ENCODE measurements at places on chromosomes 3 and 15.
A peak's percentile ranks its signal among the peaks of the same experiment; 100 is the strongest.

- no peak for DNase-seq
Observed at GRCh38 chr3:160278210-160278609, 53.0 kb downstream of the C3orf80 start.

GRCh38 chr3:196741249-196741889, 1.7 kb downstream of the PAK2 start:
- DNase-seq: no peak

DNA sequence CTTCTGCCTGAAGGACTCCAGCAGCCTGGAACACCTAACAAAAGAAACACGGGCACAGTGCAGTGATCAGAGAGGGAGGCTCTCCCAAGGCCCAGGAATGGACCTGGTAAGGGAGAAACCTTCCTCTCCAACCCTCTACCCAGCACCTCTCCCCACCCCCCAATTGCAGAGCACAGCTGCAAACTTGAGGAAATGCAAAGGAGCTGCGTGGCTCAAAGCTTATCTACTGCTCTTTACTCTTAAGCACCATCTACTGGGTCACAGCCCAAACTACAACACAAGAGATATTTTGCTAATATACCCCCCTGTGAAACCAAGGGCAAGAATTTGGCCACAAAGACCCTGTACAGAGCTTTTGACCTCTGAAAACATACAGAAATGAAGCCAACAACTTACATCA, 328.3 kb downstream of the OXSM start:
- no peak for DNase-seq

DNA sequence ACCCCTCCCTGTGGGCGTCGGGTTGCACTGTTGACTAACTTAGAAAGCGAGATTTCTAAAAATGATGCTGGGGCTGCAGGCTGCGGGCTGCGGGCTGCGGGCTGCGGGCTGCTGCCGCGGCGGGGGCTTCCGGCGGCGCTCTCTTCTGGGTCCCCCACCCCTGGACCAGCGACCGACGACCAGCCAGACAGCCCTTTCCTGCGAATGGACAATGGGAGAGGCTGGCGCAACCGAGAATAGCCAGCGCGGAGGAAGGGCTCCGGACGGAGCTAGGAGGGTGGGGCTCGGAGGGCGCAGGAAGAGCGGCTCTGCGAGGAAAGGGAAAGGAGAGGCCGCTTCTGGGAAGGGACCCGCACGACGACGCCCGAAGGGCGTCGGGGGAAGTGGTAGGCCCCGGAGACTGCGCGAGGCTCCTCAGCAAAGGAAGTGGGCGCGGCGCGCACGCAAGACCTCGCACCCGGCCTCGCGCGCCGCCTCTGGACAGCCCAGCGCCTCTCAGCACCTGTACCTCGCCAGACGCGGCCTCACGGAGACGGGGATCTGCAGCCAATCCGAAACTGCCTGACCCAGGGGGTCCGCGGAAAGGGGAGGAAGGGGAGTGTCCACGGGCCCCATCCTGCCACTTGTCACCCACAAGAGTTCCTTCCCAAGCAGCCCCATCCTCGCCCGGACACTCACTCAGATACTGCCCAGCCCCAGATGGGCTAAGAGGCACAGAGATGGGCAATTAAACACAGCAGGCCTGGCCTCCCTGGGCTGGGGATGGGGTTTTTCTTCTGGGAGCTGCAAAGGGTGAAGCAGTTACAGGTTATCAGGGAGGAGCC, 70.7 kb downstream of the SLC12A8 start:
- peak; percentile 72 for DNase-seq

GRCh38 chr3:171257251-171258203, 202.7 kb downstream of the TNIK start:
- DNase-seq: no peak

DNA sequence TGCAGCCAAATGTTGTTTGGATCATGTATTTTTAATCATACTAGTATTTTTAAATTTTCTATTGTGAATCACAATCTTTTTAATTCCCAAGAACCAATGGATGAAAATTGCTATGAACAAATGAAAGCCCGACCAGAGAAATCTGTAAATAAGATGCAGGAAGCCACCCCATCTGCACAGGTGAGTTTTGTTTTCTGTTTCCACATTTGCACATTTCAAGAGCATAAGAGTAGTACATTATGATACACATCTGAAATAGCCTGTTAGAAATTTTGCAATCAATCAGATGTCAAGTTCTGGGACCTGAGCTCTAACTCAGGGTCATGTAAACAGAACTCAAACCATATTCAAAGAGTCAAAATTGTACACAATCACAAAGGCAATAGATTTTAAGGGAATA, 26.5 kb downstream of the TRAT1 start:
- DNase-seq: no peak

DNA sequence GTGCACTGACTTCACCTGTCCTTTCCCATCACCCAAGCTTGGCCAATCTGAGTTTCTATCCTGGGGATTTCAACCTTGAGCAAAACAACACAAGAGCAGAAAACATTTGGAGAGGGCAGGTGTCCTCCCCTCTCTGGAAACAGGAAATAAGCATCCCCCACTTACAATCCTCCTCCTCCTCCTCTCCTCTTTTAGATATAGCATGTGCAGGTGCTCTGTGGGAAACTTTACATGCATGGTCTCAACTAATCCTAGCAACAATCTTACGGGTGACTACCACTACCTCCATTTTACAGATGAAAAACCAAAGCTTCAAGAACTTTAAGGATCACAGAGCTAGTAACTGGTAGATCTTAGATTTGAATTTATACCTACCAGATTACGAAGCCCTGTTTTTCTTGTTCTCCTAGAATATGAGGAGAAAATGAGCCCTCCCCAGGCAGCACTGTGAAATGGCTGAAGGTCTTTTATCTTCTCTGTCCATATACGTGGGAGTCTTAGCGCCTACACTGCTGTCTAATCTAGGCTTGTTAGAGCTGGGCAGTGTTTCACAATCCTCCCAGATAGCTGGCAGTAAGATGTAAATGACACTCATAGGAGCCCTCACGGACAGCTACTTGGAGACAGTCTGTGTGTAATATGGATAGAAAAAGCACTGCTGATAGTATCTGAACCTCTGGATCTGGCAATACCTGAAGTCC, 301.2 kb upstream of the PROK2 start:
- DNase-seq: no peak

DNA sequence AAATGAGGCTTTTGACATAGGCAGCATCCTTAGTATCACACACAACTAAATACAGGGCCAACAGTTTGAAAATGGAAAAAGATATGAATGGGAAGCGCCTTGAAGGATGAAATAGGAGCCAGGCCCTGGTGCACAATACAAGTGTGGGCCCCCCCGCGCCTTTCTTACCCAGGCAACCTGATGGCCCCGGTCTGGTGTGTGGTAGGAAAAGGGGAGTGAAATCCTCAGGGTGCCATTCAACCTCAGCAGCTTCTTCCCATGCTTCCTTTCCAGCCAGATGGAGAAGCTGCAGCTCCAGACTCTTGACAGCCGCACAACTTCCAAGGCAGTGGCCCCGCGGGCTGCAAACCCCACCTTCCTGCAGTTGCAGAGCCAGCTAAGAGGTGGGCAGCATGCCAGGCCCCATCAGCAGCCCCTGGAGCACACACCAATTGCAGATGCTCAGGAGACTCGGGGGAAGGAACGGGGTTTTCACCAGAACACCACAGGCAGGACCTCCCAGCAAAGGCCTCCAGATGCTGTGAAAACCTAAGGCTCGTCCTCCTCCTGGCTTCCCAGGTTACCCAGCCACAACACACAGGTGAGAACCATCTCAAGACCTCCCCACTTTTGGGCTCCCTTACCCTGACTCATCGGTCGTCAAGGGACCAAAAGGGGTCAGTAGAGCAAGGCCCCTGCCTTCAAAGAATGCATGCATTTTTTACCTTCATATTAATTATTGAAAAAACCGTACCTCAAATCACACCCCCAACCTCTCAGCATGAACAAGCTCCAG, 101.6 kb downstream of the CPN2 start:
- no peak for DNase-seq

DNA sequence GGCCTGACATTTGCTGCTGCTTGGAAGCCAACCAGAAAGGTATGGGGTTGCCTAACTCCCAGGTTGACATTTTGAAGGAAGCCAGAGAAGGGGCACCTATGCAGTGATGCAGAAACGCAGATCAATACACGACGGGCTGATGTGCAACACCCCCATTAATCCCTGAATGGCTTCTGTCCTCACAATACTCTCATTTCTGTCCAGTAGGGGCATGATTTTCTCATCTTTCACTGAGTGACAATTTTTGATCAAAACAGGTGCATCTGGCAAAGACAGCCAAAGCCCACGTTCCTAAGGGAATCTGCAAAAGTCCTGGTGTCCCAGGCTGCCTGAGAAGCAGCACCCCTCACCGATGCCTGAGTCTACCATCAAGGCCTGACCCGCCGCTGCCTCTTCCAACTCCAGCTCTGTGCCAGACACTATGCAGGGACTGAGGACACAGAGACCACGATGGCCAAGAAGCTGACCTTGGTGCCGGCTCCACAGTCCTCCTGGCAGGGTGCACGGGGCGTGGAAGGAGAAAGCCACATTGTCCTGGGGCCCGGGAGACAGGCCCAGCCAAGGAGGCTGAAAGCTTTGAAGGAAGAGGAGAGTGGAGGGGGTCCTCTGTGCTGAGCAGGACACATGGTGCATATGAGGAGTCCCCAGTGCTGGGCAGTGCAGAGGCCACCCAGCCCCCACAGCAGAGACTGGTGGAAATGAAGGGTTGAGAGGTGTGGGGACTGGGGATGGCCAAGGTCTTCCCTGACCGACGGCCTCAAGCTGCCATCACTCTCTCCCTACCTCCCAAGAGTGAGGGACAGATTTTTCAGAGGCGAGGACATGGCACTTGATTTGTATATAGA, 159.6 kb downstream of the NUP210 start:
- no peak for DNase-seq

DNA sequence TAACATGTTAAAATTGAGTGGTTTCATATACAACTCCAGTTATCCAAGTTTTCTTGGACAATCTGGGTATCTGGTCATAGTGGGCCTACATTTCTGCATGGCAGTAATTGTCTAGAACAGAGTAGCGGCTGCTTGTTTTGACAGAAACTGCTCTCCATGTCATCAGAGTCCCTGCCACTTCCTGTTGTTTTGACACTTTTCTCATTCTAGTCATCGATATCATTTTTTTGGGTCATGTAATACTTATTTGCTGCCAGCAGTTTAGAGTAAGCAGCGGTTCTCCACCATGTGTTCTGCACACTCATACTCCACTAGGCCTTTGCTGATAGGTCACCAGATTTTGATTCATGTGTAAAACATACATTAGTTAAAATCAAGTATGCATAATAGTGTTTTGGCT, 81.5 kb downstream of the SLC25A26 start:
- DNase-seq: peak; percentile 86

DNA sequence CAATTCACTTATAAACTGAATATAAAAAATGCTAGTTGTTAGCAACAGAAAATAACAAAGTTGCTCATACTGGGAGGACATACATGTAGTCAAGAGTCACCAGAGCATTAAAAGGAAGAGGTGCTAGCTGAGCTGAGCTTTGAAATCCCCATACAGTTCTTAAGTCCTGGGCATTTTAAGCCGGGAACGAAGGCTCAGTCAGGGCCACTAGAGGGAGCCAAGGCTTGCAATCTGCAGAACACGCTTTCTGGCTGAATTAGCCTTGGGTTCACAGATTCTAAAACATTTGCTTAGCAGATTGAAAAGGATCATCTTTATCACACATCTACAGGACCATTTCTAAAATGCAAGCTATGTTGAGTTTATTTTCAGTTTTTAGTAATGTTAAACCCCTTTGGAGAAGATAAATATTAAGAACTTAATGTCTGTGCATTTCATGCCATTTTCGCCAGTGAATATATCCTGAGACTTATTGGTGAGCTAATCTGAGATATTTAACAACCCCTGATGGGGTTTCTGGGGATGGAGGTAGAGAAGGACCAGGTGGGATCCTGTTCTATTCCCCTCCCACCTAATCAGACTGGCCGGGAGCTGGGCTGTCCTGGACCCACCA, 26.3 kb upstream of the MNS1 start:
- peak; percentile 44 for DNase-seq
